ENCODE measurements at places on chromosomes 6 and 20.

- DNase-seq = no peak
Measured at GRCh38 chr6:136945711-136946121, 23.6 kb downstream of the SLC35D3 start.

DNA sequence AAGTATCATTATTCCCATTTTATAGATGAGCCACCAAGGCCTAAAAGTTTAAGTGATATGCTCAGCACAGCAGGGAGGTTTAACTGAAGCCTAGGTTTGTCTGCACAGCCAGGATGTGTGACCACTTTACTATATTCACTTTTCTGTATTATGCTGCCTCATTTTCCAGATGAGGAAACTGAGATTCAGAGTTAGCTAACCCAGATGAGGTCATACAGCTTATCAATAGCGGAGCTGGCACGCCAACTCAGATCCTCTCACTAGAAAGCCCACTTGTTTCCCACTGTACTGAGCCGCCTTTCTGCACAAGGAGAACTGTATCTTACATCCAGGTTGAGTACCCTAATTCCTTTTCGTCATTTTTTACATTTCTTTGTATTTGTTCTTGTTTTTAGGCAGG is 131.7 kb upstream of the SUPT3H start:
- no peak for DNase-seq

DNA sequence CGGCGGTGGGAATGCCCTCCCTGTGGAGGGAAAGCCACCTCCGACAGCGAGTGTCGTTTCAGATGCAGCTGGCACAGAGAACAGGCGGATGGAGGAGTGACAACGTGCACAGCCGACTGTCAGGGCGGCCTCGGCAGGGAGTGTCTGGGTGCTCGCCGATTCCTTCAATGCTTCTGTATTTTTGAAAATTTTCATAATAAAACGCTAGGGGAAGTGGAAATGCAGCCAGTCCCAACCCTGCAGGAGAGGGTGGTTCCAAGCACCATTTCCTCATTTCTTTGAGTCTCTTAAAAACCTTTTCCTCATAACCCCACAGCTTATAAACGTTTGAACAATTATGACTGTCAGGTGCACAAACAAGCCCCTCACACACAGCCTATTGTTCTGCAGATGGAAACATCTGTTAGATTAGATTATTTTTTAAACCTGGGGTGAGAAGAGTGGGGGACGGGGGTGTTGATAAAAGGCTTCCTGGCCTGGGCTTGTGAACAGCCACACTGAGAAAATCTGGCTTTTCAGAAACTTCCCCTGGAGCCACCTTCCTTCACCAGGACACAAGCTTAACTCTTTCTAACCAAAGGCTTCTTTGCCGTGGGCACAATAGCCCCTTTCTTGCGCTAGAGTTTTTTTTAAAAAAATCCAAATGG is 228.9 kb downstream of the ANKRD60 start:
- peak; percentile 36 for DNase-seq

DNA sequence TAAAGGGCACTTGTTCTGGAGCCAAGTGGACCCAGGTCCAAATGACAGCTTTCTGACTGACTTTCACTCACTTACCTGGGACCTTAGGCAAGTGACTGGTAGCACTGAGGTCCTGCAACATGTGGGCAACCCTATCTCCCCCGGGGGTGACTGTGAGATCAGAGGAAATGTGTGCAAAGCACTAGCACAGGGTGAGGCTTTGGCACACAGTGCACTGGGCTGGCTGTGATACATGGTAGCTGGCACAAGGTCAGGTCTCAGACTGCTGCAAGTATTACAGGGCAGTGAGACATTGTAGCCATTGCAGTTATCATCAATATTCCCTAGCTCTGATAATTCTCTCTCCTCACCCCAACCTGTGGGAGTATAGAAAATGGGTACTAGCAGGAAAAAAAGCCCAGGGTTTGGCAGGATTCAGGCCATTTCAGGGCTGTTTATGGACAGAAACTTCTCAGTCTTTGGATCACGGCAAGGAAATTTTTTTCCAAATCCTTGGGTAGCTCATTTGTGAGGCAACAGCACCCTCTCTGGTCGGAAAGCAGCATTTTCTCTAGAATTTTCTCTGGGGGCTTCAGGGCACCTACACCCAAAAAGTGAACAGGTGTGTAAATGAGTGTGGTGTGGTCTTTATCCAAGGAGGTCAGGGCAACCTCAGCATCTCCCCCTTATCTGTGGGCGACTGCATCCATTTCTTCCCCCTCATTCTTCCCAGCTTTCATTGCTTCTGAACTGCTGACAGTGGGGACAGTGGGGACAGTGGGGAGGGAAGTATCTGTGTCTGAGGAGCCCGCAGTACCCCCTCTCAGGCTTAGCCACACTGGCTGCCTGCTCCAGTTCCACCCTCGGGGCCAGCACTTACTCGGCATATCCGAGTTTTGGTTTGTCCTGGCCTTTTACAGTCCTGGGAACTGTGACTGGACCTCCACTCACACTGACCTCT is 148.7 kb upstream of the PHACTR3 start:
- peak; percentile 40 for DNase-seq

DNA sequence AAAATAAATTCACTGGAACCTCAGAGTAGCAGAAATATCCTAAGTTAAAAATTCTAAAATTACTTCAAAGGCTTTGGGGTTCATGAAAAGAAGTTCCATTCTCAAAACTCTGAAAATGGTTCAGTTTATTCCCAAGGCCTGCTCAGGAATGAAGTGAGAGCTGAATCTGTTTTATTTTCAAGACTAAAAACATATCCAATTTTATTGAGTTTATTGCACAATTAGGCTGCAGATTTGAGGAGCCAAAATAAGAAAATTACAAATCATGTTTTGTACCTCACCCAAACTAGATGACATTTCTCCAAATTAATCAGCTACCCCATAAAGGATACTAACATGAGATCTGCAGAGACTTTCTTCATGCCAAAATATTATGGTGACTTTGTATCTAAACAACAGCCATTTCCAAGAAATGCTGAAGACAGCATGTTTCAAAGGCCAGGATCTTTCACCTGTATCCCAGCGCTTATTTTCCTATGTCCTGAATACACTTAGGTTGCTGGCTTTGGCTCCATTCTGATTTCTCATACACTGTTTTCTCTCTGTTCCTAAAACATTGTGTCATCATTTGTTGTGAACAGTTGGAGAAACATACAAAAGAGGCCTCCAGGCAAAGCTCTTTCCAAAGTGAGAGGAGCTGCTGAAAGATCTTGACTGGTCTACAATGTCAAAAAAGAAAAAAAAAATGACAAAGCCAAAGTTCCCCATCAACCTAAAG is 85.7 kb upstream of the F13A1 start:
- DNase-seq = no peak

- no peak for DNase-seq
Measured at GRCh38 chr6:22237526-22237925, 59.3 kb downstream of the PRL start.

GRCh38 chr6:20479526-20479925 is 54.7 kb upstream of the CDKAL1 start:
- no peak for DNase-seq

DNA sequence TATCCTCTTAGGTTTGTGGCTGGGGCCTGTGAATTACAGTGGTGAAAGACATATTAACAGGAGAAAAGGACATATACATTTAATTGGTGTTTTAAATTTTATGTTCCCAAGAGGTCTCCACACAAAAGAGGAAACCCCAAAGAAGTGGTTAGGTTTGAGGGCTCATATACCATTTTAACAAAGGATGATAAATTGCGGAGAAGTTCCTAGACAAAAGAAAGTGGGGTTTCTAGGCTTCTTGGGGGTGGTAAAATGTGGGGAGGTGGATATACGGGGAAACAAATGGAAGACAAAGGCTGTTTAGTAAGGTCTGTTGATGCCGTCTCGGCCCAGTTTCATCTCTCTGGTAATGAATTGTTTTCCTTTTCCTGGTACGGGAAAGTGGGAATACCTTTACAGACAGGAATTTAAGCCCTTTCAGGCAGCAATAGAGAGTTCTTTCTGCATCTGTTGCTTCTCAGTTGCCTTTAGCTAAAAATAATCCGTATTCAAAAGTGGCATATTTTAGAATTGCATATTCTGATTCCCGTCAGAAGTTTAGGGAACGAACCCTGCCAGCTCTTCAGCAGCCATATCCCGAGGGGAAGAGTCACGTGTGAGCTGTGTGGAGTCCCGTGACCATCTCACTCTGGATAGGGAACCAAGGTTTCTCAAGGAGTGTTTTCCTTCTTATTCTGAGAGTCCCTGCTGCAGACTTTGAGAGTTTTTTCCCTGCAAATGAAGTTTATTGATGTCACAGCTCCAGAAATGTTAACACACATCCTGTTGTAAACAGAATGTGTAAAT is 104.4 kb downstream of the RPP40 start:
- DNase-seq = no peak

DNA sequence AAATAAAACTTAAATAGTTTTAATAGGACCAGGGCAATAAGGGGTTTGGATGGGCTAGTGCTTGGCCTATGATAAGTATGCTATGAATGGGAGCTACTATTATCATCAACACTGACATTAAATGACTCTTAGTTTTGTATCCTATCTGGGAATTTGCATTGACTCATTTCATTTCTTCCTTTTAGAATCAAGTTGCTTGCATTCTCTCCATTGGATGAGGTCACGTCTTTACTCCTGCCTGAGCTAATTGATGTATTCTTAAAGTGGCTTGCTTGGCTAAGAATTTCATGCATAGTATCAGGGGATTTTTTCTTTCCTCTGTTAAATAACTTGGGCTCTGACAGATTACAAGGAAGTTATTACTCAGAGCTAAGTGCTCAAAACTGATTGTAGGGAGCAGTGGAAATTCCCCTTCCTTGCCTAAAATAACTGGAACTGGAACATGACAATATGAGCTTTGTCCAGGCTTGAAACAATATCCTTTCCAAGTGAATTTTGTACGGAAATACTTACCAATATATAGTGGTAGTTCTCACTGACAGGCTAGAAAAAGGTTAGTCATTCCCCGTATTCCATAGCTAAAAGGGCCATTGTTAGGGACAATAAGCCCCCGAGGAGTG is 169.9 kb downstream of the BCAS1 start:
- peak; percentile 95 for DNase-seq

GRCh38 chr6:133891149-133891926 is 2.4 kb downstream of the TCF21 start:
- peak; percentile 16 for DNase-seq

- DNase-seq = no peak
Measured at GRCh38 chr6:129451187-129451586, 258.8 kb downstream of the ARHGAP18 start.

DNA sequence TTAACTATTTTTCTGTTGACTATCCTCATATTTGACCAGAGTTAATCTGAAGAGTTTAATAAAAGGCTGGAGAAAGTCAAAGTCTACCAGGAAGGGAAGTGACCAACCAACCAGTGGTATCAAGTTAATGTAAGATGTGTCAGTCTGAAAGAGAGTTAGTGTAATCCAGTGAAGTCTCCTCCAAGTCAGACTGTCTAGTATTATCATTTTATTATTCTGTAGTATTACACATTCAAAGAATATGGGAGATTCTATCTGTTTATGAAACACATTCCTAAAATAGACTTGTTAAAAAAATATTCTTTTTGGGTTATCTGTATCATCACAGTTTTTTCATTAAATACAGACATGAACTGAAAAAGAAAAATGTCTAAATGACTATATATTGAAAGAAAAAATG is 194.4 kb downstream of the BTBD9 start:
- DNase-seq = no peak

- peak; percentile 27 for DNase-seq
Measured at GRCh38 chr20:63234693-63235398, 859 bp upstream of the BIRC7 start.

All from dermis blood vessel endothelial cell (primary cell).